Hematopoietic multipotent progenitor cell treated with erythropoietin and hydrocortisone succinate and interleukin-3 and kit ligand, for 6 days (in vitro differentiated cells): ENCODE measurements at places on chromosomes 4 and X.

DNA sequence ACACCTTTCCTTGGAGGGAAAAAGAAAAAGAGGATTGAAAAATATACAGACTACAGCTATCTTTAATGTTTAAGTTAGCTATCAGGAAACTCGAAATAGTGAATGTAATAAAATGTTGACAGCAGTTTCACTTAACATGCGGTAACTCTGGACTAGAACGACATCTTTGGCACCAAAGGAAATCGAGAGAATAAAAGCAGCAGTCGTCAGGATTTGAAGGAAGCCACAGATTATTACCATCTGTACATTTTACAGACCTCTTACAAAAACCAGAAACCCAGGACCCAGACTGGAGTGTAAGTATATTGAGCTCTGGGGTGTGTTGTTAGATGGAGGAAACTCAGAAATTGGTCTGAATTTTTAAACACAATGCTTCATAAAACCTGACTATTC is 51.6 kb upstream of the STOX2 start:
- no peak for DNase-seq

GRCh38 chr4:57444671-57445070 is 334.5 kb upstream of the IGFBP7 start:
- DNase-seq: no peak

DNA sequence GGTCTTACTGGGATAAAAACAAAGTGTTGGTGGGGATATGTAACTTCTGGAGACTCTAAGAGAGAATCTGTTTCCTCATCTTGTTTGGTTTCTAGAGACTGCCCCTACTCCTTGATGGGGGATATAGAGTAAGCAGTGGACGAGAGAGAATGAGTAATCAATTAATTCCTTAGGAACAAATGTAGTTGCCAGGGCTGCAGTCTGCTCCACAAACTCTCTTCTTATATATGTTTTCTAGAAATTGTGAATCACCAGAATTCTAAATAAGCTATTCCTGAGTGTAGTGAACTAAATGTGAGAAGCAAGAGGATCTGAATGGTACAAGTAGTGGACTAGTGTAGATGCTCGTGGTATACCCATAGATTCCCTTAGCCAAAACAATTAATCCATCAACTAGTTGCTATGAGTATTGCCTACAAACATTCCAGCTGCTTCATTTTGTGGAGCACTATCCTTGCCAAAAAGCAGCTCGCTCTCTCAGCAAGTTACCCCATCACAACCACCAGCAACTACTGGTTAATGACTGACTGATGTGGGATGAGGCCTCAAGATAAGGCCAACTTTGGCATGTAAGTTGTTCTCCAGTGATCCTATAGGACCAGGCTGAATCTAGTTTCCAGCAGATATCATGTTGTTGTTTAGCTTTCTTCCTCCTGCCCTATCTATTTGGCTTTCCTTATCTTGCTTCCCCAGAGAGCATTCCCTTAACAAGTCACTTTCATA is 273.0 kb downstream of the SLC7A11 start:
- DNase-seq: peak; percentile 1

DNA sequence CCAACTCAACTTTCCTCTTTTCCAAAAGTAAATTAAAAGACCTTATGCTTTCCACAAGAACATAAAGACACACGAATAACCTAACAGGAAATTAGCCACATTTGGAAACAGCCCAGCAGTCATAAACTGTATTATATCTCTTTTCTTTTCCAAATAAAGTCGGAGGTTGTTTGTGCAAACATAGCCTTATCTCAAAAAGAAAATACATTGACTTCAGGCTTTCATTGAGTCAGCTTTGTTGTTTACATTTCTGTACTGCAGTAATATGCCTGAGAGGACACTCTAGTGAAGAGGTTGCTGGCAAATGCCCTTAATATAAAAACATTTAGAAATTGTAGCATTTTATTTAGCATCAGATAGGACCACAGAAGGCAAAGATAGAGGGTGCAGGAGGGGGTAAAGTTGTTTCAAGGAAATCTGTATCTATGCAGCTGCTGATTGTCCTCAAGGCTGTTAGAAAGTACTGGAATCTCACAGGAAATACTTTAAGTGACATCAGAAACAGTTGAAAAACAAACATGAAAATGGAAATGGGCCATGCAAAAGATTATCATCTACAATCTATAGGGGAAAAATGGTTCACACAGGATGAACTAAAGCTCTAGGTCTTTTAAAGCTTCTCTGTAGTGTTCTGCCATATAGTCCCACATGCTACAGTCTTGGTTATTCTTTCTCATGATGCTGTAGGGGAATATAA is 14.5 kb downstream of the LNX1 start:
- no peak for DNase-seq

- no peak for DNase-seq
Observed at GRCh38 chrX:104288269-104288668, 33.5 kb upstream of the ESX1 start.

DNA sequence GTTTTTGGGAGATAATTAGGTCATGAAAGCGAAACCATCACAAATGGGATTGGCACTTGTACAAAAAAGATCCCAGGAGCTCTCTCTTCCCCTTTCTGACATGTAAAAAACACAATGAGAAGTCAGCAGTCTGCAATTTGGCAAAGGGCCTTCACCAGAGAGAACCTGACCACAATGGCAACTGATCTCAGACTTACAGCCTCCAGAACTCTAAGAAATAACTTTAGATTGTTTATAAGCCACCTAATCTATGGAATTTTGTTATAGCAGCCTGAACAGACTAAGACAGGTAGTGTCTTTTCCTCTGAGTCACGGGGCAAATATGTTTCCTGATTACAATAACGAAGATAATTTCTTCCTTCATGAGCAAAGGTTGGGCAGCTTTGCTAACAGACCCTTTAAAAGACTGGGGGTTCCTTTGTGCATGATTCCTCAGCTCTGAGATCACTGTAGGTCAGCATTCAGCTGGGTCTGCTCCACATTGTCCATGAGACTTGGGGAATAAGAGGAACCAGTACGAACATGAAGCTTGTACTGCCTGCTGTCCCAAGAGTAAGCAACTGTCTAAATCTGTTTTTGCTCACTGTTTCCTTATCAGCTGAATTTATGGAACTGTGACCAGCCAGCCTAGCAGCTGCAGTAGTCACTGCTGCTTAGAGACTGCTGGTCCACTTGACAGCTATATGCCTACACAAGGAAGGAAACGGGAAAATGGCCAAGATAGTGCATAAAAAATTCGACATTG is 191.6 kb downstream of the ANAPC10 start:
- DNase-seq: peak; percentile 24

DNA sequence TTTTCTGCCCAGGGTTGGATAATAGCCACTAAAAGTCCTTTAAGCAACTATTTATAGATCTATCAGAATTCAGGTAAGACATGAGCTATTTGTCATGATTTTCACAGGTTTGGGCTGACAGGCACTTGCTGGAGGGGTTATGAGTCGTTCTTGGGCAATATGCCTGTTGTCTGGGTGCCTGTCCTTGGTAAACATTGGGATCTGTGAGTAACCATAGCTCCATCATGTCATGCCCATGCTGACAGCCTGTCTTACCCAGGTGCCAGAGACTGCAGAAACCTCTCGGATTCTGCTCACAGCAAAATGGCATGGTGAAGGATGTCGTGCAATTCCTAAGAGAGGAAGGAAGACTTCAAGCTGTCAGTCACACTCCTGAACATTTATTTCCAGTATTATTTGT is 116.0 kb upstream of the PUDP start:
- no peak for DNase-seq

GRCh38 chr4:845233-845835 is 19.4 kb upstream of the CPLX1 start:
- DNase-seq: no peak

DNA sequence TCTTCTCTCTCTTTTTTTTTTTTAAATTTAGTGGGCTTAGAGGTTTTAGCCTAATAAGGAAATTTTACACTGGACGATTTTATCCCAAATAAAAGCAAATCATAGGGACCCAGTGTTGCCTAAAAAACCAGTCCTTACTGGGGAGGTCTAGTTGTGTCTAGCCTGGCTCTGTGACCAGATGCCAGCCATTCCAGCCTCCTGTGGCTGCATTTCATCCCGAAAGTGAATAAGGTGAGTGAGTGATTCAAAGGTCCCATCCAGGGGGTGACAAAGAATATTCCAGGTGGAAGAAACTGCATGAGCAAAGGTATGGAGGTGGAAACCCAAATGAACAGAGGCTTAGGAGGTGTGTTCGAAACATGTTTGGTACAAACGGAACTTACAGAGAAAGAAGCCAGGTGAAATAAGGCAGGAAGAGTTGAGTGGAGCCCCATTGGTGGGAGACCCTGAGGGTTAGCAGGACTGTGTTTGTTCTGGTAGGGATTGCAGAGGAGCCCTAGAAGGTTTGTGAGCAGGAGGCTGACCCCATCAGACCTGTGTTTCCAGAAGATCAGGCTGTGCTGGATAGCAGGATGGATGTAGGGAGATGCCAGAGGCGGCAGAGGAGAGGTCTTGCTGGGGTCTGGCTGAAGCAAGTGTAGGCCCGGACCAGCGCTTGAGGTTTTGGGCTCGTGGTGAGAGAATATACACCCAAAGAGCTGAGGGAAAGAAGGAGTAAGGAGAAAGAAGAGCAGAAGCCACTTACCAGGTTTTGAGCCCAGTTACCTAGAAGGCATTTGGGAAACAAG is 31.6 kb downstream of the PTTG2 start:
- DNase-seq: no peak

GRCh38 chrX:154761977-154762536 is 607 bp upstream of the DKC1 start:
- DNase-seq: peak; percentile 65

GRCh38 chr4:158253350-158253980 is 43.2 kb downstream of the TMEM144 start:
- peak; percentile 86 for DNase-seq

GRCh38 chr4:3037957-3038461 is 36.3 kb downstream of the HTT-AS start:
- peak; percentile 67 for DNase-seq

DNA sequence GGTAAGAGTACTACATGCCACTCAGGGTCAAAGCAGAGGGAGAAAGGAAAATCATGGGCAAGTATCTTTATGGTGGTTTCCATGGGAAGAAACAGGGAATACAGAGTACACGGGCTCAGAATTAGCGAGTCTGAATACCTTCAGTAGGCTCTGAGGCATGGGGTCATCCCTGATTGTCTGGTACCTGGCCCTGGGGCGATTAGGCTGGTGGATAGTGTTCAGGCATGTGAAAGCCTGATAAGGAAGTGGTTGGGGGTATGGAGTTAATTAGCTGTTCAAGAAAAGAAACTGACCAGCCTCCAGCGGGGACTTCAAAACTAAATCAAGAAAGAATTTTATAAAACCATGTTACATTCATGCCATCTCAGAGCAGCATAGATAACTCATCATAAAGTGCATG is 518.8 kb downstream of the RAB28 start:
- no peak for DNase-seq

DNA sequence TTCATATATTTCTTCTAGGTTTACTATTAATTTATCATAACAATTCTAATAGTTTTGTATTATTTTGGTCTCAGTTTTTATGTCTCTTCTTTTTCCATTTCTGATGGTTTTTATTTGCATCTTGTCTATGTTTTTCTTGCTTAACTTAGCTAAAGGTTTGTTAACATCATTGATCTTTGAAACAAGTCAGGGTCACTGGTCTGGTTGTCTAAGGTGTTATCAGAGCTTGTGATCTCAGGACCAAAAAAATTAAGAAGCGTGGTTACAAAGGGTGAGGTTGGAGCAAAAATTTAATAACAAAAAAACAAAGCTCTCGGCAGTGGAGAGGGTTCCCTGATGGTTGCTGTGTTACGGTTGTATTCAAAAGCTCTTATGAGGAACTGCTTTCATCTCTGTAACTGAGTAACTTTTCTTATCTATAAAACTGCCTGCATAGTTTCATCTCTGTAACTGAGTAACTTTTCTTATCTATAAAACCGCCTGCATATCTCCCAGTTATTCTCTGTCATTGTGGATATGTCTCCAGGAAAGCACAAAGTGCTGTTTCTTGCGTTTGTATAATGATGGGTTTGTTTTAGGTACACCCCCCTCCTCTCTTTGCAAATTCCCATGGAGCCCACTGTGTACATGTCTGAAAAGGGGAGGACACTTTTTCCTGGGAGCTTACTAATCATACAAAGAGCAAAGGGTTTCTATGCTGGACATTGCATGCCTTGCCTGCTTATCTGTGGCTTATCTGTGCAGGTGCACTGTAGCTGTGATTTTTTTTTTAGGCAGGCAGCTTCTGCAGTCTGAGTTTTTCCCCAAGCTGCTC is 62.4 kb upstream of the UGT2B15 start:
- DNase-seq: peak; percentile 52

GRCh38 chrX:112857478-112857878 is 16.8 kb upstream of the AMOT start:
- no peak for DNase-seq

GRCh38 chr4:29295280-29295679 is 1424.9 kb upstream of the PCDH7 start:
- DNase-seq: no peak

DNA sequence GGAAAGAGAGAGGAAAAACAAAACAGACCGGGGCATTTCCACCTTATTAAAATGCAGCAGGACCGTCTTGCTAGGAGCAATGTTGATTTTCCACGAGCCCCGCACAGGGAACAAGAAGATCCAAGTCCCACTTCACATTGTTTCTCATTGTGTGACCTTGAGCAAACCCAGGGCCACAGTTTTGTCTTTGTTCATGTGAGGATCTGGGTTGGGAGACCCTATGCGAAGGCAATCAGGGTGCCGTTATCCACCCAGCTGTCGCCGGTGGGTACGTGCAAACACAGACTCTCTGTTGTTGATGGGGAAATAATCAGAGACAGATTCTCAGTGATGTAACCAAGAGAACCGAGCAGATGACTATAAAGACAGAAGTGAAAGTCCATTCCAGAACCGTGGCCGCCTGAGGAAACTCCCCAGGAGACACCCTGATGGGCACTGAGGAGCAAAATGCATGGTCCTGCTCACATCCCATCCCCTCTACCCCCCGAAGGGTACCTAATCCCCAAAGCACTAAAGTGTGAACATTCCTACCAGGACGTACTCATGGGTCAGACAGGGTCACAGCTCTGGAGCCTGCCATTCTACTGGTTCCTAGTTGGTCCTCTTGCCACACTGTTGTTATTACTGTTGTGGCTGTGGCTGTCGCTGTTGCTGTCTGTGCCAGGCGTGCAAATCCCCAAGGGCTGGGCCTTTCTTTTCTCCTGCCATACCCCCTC is 102.7 kb upstream of the RBPJ start:
- DNase-seq: no peak

DNA sequence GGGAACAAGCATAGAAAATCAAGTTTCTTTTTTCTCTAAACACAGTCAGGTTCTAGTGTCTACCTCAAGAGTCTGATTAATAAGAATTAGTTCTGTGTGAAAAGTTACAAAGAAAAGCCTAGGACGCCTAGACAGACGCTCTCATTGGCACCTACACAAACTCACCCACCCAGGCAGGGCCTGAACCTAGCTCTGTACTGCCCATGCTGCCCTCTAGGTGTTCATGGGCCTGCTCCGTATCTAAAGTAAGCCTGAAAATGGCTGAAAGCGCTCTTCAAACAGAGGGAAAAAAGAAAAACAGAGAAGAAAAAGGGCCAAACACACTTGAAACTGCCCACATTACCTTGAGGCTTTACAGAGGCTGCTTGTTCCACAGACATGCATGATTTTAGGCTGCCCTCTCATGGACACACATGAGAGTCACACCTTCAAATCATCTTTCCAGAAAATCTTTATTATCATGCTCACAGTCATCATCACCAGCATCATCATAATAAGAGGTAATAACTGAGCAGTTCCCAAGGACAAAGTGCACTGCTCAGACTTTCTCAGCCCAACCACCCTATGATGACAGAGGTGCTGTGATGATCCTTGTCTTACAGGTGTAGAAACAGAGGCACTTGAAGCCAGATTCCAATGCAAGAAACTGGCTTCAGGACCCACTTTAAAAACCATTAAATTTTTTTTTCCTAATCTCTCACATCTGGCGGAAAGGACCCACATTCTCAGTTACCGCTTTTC is 49.6 kb downstream of the MAP7D2 start:
- DNase-seq: peak; percentile 60

- peak; percentile 67 for DNase-seq
Observed at GRCh38 chrX:8971116-8971515, 62.8 kb downstream of the FAM9B start.
